ENCODE measurements at places on chromosomes 5 and 9. TPM values are rescaled to one million over a fixed set of nuclear protein-coding genes. Genes with fewer than 3 reads are reported as not detected.

RNF183 gene
- not detected for total RNA-seq

HINT1 gene
- total RNA-seq = 167 TPM

NUTM2G gene
- total RNA-seq = not detected

CARD9 gene
- 1.4 TPM for total RNA-seq

C5orf15 gene
- total RNA-seq = 56.1 TPM

DNA sequence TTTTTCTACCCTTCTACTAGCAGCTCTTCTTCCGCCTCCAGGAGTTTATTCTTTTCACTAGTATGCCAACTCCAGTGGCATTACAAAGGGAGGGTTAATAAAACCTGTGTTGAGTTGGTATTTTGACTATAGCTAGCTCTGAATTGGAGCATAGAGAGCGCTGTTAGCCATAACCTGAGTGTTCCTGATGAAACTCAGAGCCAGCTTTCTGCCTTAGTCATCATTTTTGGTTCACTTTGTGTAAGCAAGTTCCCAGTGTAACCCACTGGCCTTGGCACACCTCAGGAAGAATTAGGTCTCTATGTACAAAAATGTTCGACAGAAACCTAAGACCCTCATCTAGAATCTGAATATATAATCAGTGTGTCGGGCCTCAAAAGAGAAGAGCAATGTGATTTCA is 238.9 kb downstream of the NR3C1 start:
- H3K27me3 ChIP-seq = no peaks in the 10 kb centered on the region
- no peaks in the 10 kb centered on the region for H3K4me1 ChIP-seq
- H3K4me3 ChIP-seq = no peak overlapping the region
- no peak overlapping the region for H3K27ac ChIP-seq
- no peak for DNase-seq

DNA sequence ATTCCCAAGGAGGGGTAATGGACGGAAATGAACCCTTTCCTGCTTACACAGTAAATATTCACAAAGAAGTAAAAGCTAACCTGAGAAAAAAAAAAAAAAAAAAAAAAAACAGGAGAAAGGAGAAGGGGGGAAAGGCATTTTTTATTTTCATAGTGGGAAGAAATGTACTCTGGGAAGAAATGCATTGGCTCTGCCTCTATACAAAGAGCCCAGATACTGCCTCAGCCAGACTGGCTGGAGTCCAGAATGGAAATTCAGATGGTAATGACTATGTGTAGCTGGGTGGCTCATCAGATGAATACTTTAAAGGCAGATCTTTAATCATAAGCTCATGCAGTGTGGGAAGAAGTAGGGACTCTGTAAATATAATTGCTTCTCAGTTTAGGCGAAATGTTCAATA is 124.9 kb upstream of the ZNF608 start:
- no peak overlapping the region for H3K4me3 ChIP-seq
- peaks cover 45% of the 10 kb centered on the region for H3K4me1 ChIP-seq
- H3K27me3 ChIP-seq = no peaks in the 10 kb centered on the region

DNA sequence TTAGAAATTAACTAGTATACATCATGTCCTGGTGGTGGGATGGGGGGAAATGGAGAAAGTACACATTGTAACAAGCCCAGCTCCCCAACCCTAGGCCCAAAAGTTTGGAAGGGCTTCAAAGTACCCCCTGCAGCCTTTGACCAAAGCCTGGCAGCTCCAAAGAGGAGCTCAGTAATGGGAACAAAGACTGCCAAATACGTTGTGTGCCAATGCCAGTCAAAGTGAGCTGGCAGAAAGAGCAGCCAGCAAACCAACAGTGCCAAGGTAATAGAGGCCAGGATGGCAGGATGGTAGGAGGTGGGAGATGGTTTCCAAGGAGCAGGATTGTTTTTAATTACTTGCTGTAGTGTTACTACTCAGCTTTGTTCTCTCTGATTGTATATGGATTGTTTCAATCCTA is 248.3 kb downstream of the COX7C start:
- H3K27ac ChIP-seq = no peak overlapping the region
- no peak for DNase-seq
- H3K36me3 ChIP-seq = no peaks in the 10 kb centered on the region
- H3K4me1 ChIP-seq = no peaks in the 10 kb centered on the region

DNA sequence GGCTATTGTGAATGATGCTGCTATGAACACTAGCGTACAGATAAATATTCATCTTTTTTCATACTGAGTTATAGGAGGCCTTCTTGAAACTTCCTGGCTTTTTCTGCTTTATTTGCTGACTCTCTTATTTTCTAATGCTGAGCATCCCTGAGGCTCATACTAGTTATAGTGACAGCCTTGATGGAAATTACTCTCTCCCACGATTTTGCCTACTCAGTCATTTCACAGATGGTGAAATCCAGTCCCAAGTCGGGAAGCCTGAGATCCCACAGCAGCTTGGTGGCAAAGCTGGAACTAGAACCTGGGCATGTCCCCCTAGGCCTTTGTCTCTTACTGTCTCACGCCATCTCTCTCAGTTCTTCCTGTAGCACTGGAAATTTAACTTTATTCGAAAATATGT is 22.4 kb downstream of the NANS start:
- peaks cover 22% of the 10 kb centered on the region for H3K36me3 ChIP-seq
- no peak overlapping the region for H3K4me3 ChIP-seq
- no peak overlapping the region for H3K27ac ChIP-seq
- H3K27me3 ChIP-seq = no peaks in the 10 kb centered on the region
- DNase-seq = no peak

- H3K4me3 ChIP-seq = no peak overlapping the region
- H3K27ac ChIP-seq = no peak overlapping the region
- H3K4me1 ChIP-seq = peaks cover 5% of the 10 kb centered on the region
- no peaks in the 10 kb centered on the region for H3K27me3 ChIP-seq
- H3K36me3 ChIP-seq = no peaks in the 10 kb centered on the region
- DNase-seq = no peak
Measured at GRCh38 chr9:120477534-120478001, 102.4 kb downstream of the CDK5RAP2 start.

- H3K27ac ChIP-seq = peak overlapping the region; percentile 90
- no peak for DNase-seq
- peaks cover 32% of the 10 kb centered on the region for H3K4me1 ChIP-seq
Measured at GRCh38 chr5:75510417-75510835, 1.0 kb downstream of the CERT1 start.

GRCh38 chr9:4333231-4333740 is 33.4 kb upstream of the GLIS3 start:
- no peaks in the 10 kb centered on the region for H3K36me3 ChIP-seq
- DNase-seq = no peak
- H3K27me3 ChIP-seq = no peaks in the 10 kb centered on the region
- peaks cover 9% of the 10 kb centered on the region for H3K4me1 ChIP-seq
- no peak overlapping the region for H3K4me3 ChIP-seq

GRCh38 chr9:89453452-89453851 is 44.5 kb downstream of the SEMA4D start:
- H3K4me3 ChIP-seq = no peak overlapping the region
- H3K36me3 ChIP-seq = no peaks in the 10 kb centered on the region
- no peaks in the 10 kb centered on the region for H3K27me3 ChIP-seq
- no peak for DNase-seq

GRCh38 chr9:134937566-134938345 is 20.0 kb upstream of the FCN1 start:
- no peak overlapping the region for H3K4me3 ChIP-seq
- no peaks in the 10 kb centered on the region for H3K4me1 ChIP-seq
- no peaks in the 10 kb centered on the region for H3K27me3 ChIP-seq
- no peak for DNase-seq

- DNase-seq = no peak
- H3K27ac ChIP-seq = no peak overlapping the region
- H3K27me3 ChIP-seq = no peaks in the 10 kb centered on the region
- H3K4me1 ChIP-seq = no peaks in the 10 kb centered on the region
- H3K4me3 ChIP-seq = no peak overlapping the region
Measured at GRCh38 chr5:107696080-107696479, 25.3 kb upstream of the EFNA5 start.

DNA sequence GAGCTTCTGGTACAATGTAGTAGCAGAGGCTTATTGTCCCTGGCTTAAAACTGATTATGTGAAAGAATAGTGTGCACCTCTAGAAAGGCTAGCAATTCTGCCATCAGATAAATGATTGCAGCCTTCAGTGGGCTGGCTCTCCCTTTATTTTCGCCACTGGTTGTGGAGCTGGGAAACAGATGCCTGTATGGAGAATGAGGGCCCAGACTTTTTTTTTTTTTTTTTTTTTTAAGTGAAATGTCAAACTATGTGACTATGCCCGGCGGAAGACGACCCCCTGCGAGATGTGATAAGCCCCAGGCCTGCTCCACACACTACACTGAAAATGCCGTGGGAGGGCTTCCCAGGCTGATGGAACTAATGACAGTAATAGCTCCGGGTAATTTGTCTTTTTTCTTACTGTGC is 28.7 kb downstream of the ISL1 start:
- H3K27me3 ChIP-seq = no peaks in the 10 kb centered on the region
- no peak overlapping the region for H3K4me3 ChIP-seq
- H3K36me3 ChIP-seq = no peaks in the 10 kb centered on the region
- no peak for DNase-seq
- H3K27ac ChIP-seq = no peak overlapping the region

DNA sequence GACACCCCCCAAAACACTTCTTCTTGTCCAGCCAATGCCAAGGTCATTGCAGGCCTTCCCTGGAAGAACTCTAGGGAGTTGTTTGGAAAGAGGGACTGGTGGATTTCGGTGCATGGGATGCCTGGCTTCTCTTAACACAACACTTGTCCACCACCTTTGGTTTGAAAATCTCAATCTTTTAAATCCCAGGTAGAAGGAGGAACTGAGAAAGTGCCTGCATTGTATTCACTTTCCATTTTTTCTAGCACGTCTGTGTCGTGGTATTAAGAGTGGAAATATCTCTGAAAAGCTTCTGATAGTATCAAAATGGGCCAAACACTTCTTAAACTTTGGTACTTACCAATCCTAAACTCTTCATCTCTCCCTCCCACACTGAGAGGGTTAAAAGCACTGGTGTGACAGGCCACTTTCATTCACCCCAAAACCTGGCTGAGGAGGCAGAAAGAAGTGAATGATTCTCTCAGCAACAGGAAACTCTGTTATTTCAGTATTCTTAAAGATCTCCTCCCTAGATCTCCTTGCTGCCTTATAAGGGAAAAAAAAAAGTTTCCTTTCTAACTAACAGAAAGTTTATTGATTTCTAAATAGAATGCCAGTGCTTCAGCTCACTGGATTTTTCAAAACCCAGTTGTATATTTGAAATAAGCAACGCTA is 3.9 kb upstream of the NFIB start:
- H3K4me1 ChIP-seq = peaks cover 39% of the 10 kb centered on the region
- H3K27me3 ChIP-seq = no peaks in the 10 kb centered on the region
- peak overlapping the region; percentile 89 for H3K27ac ChIP-seq
- no peak for DNase-seq
- H3K4me3 ChIP-seq = peak overlapping the region; percentile 81

GRCh38 chr5:145585-146323 is 45.5 kb upstream of the LRRC14B start:
- H3K4me1 ChIP-seq = no peaks in the 10 kb centered on the region
- no peaks in the 10 kb centered on the region for H3K36me3 ChIP-seq
- H3K4me3 ChIP-seq = no peak overlapping the region
- no peak overlapping the region for H3K27ac ChIP-seq
- no peaks in the 10 kb centered on the region for H3K27me3 ChIP-seq
